ENCODE measurements at places on chromosomes 3 and 15.

- DNase-seq, result no peak
Measured at GRCh38 chr15:52523192-52523591, 5.5 kb downstream of the MYO5A start.

DNA sequence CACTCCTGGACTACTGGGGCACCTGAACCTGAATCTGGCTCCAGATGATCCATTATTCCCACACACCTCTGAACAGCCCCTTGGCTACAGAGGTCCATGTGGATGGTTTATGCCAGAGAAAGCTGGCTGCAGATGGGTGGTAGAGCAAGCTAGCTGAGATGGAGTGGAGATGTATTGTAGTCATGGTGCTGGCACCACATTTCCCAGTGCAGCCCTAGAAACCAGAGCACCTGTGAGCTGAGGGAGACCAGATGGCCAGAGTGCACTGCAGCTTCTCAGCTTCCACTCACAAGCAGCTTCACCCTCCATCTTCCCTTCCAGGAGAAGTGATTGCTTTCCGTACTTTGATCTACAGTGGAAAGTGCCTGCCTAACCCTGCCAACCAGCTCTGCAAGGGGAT is 29.9 kb downstream of the RBP1 start:
- DNase-seq, result no peak

- DNase-seq, result no peak
Measured at GRCh38 chr3:127760361-127760760, 62.0 kb downstream of the MGLL start.

GRCh38 chr3:50147861-50148260 is 7.3 kb upstream of the SEMA3F start:
- DNase-seq, result no peak

GRCh38 chr15:95303713-95304112 is 1026.8 kb upstream of the NR2F2 start:
- no peak for DNase-seq

DNA sequence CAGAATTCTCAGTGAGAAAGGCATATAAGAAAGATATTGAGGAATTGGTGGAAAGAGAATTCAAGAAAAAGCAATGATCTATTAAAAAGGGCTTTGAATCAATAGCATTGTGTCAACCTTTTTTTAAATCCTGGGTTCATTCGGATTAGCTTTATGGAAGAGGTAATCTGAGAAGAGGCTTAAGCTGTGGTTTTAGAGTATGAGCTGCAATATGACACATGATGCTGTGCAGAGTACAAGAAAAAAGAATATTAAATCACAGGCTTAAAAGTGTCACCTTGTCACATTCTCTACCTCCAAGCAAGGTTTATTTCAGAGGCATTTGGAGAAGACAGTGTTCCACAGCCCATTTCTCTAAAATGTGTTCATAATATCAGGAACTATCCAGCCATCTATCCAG is 128.9 kb downstream of the RTP4 start:
- no peak for DNase-seq

DNA sequence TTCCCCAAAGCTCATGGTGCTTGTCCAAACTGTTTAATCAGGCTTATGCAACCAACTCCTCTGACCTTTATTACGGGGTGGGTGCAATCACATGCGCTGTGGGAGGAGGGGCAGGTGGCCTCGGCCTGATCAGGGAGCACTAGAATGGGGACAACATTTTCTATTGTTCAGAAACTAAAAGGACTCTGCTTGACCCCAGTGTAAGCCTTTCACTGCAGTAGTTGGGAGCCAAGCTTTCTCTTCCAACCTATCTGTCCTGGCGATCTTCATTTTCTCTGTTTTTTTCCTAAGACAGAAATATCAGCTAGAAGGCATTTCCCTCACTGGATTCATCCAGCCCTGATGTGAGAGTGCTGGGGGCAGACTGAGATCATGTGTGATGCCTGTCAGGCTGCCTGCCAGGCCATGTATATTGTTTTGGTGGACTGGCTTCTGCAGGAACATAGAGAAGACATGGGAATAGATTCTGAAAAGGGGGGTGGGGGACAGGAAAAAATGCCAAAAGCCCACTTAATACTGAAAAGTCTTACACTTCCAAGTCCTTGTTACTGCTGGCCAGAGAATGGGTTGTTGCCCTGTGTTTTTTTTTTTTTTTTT is 627.0 kb upstream of the TBL1XR1 start:
- no peak for DNase-seq

DNA sequence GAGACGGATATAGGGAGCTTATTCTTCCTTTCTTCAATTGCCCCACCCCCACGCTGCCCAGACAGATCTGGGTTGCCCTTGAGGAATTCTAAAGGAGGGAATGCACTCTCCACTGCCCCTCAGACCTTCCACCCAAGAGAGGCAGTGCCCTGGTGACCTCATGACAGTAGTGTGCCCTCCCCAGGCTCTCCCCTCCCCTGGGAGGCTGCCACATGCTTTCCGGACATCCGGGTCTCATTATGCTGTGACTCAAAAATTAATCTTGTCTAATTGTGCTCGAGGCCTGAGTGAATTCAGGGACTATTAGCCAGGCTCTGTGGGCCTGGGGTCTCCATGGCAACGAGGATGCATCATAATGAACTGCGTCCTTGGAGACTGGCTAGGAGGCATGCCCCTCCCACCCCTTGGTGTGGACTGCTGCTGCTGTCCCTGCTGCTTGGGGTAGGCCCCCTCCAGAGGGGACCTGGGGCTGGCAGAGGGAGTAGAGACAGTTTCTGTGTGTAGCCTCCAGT is 20.8 kb downstream of the CORO2B start:
- no peak for DNase-seq

- no peak for DNase-seq
Measured at GRCh38 chr15:90910441-90911301, 7.6 kb downstream of the MAN2A2 start.

DNA sequence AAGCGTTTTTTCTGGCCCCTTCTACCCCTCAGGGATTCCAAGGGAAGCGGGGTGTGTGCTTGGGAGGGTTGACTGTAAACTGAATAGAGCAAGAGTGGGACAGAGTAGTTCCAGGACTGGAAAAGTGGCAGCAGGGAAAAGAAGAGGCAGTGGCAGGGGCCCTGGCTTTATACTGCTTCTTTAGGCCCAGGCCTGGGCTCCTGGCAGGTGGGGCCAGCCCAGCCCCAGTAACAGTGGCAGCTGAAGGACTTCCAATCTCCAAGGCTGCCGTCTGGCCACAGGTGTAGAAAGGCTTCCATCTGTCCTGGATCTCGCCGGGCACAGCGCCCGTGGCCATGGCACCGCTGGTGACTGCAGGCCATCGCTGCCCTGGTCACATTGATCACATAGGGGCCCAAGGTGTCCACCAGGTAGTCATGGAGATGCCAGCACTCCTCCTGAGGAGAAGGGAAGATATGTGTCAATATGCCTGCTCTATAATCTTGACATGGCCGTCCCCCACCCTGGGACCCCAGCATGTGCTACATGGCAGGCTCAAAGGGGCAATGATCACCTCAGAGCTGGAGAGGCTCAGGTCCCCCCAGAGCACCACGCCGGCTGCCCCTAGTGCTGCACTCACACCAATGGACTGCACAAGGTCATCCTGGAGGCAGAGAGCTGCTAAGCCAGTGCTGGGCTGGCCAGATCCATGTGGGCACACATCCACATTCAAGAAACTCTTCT is 1.0 kb upstream of the IFRD2 start:
- DNase-seq, result no peak

GRCh38 chr3:171055336-171056178 is 29.0 kb upstream of the SLC2A2 start:
- DNase-seq, result no peak

DNA sequence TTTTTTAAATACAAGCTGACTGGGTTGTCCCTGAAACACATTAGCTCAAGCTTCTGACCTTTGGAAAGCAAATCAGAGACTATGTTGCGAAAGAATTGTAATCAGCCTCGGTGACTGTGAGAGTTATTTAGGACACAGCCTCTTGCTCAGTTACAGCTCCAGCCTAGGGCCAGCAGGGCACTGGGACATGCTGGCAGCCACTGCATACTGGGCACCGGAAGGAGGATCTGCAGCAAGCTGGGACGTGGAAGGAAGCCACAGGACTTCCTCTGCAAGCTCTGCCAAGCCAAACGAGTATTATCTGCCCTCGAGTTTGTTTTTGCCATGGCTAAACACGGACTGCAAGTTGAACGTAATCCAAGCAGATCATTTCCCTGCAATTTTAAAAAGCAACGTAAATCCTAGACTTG is 24.4 kb upstream of the COPG1 start:
- no peak for DNase-seq

- peak; percentile 3 for DNase-seq
Measured at GRCh38 chr3:155995525-155996370, 124.6 kb upstream of the KCNAB1 start.

DNA sequence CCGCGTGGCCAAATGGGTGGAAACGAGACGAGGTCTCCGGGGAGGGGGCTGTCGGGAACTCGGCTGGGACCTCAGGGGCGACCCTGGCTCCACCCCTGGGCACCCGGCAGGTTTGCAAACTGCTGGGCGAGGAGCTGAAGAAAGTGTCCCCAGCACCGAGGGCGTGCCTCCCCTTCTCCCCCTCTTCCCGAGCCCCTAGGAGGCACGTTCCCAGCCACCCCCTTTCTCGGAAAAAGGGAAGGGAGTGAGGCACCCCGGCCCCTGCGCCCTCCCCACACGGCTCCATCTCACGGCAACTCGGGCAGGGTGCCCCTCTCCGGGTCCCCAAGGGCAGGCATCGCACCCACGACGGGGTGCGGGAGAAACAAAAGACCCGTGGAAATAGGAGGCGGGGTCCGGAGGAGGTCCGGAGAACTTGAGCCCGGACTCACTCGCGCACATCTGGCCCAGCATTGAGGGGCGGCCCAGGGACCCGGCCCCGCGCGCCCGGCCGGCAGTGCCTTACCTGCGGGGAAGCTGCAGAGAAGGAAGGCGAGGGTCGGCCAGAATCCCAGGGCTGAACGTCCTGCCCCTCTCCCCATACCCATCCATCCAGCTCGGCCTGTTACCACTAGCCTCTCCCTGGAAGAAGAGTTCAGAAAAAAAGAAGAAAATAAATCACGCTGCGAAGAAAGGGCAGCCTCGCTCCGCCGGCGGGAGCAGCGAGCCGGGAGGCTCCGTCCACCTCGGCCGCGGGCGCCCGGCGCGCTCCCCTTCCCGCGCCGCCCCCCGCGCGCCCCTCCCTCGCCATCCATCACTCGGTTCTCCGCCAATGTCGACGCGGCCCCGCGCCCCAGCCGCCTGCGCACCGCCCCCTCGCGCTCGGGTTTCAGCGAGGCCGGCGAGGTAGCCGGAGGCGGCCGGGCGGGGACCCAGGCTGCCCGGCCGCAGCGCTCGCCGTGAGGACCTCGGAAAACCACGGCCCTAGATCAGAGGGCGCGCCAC is 16.3 kb downstream of the RGMA start:
- DNase-seq, result no peak

DNA sequence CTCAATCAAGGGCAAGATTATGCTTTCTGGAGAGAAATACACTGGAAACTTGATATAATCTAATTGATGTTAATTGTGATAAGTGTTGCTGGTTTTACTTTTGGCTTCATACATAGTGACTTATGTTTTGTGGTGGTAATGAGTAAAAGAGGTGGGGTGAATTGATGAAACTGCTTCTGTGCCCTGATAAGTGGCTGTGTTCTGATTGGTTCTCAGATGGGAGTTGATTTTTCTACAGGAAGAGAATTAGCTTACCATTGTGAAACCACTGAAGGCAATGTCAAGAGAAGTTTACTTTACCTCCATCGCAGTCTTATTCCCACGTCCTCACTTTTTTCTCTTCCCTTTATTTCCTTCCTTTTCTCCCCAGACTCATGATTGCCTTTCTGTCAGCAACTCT is 23.8 kb downstream of the TMEM45A start:
- no peak for DNase-seq

- no peak for DNase-seq
Measured at GRCh38 chr15:57323806-57324589, 52.3 kb upstream of the CGNL1 start.

- DNase-seq, result no peak
Measured at GRCh38 chr3:136255672-136256406, 5.7 kb downstream of the PCCB start.

- DNase-seq, result no peak
Measured at GRCh38 chr15:99480016-99480810, 85.6 kb upstream of the MEF2A start.

- no peak for DNase-seq
Measured at GRCh38 chr3:165225604-165226003, 29.4 kb upstream of the SLITRK3 start.

DNA sequence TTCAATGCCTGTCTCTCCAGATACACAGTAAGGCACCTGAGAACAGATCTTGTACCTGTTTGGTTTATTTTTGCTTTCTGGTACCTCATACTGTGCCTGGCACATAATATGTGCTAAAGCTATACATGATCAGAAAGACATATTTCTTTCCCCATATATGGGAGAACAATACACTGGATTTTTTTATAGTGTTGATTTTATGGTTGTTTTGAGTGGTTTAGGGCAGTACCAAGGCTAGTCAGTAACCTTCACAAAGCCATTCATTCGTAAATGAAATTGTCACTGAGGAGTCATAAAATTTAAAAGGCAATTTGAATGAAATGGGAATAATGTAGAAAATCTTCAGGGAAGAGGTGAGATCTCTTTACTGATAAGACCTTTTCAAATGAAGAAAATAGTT is 810.2 kb downstream of the TUSC7 start:
- no peak for DNase-seq

- no peak for DNase-seq
Measured at GRCh38 chr15:69554279-69554961, 101.8 kb downstream of the RPLP1 start.

DNA sequence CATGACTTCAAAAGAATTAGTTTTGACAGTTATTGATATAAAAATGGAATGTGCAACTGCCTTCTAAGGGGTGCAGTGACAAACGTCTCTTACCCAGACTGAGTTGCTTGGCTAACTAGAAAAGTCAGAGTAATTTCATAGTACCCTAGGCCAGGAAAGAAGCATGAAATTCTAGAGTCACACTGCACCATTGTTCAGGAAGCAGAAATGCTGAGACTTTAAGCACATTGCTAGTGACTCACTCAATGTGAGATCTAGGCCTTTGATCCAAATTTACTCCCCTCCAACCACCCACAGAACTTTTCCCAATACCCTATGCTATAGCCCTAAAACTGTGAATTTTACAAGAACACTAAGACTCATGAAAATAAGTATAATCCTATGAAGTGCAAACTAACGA is 110.8 kb downstream of the DUT start:
- no peak for DNase-seq

DNA sequence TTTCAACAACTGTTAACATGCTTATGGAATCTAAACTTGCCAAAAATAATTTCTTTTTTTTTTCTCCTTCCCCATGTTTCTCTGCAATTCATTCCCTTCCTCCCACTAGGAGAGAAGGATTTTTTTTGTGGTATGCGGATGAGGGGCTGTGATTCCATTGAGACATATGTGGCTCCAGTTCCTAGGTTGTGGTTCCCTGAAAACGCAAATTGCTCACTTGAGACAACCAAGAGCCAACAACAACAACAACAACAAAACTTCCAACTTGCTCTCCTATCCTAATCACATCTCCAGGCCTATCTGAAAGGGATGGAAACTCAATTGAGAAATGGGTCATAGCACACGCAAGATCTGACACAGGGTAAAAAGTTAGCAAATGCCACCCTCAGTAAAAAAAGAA is 406.5 kb upstream of the TGFBR2 start:
- DNase-seq, result no peak

DNA sequence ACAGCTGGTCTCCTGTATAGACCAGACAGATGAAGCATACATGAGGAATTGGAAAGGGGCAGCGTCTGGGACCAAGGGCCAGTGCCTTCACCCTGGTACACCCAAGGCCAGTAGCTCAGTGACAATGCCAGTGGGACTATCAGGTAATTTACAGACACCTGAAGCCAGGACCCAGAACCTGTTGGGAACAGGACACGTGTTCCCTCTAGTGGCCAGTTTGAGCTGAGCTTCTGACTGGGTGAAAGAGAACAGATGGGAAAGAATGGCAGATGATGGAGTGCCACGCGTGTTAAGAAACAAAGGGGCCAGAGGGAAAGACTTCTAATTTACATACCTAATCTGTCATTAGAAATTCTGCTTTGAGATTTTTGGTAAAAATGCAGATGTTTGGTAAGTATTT is 5.1 kb upstream of the SLC25A38 start:
- DNase-seq, result peak; percentile 74

All from CD4-positive, alpha-beta T cell treated with Interleukin-15 for 4 hours (primary cell).